RPMI8226 (cell line): ENCODE measurements at places on chromosomes 2 and 18.

- no peak for DNase-seq
Observed at GRCh38 chr2:10289891-10290290, 12.8 kb upstream of the HPCAL1 start.

- no peak for DNase-seq
Observed at GRCh38 chr2:21822505-21822904, 698.7 kb downstream of the TDRD15 start.

DNA sequence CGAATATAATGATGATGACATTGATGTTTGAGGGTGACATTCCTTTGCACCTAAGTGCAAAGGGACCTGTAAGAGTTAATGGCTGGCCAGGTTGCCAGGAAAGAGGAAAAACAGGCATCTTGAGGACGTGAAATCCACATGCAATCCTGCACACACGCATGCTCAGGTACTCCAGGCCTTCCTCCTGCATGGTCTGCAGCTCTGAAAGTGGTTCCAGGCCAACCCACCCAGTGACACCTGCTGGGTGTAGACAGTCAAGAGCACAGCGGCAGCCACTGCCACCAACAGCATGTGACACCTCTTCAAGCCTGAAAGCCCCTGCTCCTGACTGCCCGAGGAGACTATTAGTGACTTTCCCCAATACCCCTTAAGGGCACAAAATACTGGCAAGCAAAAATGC, 101.6 kb downstream of the PIEZO2 start:
- DNase-seq: no peak

DNA sequence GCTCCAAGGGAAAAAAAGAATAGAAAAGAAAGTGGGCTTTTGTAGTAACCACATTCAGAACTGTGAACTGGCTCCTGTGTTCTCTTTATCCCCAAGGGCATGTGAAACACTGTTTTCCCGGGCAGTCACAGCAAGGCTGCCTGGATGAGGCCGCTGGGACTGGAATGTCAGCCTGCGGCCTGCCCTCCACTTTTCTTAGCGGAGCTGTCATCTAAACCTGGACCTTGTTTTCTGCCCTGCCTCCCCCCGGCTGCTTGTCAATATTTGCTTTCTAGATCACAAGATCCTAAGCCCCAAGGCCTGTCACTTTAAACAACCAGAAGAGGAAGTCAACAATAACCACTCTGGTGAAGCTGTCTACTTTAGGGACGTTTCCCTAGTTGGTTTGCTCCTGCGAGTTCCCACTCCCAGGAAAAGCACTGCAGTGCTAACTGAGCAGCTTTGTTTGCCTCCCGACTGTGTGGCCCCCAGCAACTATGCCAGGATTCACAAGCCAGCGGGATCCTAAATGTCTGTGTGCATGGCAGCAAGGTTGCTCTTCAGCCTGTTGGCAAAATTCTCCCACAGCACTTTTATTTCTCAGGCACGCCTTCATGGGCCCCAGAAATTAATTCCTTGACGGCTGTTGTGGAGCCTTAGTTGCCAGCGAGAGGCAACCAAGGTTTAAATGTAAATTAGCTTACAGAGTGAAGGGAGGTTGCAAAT, 30.6 kb downstream of the SOWAHC start:
- no peak for DNase-seq

GRCh38 chr18:48946329-48946835, 4.4 kb downstream of the SMAD7 start:
- DNase-seq: peak; percentile 27

GRCh38 chr2:100748673-100749072, 71.3 kb upstream of the NPAS2 start:
- no peak for DNase-seq

DNA sequence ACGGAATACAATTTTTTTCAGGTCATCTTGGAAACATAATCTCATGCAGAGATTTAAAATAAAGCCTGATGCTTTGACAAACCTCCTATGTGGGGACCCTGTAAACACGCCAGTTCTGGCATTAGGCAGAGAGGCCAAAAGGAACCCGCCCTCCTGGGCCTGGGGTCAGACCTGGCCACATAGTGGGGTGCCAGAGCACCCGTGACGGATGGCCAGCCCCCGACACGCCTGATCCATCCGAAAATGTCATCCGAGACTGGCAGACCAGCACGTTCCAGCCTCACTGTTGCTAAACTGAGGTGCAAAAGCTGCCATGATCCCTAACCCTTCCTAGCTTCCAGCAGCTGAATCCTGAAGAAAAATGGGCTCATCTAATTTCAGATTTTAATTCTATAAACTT, 222.6 kb upstream of the SALL3 start:
- no peak for DNase-seq

DNA sequence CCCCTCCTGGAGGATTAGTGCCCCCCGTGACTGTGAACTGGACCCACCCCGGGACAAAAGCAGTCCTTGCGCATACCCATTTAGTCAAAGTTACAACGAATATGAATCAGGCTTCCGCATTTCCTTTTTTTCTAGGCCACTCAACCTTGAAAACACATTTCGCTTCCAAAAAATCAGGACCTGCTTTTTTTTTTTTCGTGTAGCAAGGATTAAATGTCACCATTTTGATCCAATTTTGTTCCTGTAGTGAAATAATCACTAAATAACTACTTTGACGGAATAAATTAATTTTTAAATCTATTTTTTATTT, 464 bp upstream of the FTCDNL1 start:
- DNase-seq: no peak

DNA sequence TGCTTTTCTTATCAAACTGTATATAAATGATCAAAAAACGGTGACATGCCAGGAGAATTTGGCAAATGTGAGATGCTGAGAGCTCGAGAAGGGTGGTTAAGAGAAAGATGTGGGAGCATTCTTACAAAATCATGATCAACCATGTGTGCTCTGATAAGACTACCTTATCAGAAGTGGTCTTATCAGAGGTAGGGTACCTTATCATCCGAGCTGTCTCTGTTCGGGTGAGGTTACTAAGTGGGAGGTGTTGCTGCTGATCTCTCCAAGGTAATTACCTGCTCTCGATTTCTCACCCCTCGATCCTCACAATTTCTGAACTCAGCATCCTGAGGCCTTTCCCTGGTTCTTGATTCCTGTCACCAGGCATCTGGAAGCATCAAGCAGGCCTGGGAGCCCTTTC, 813.0 kb upstream of the ID2 start:
- DNase-seq: no peak

DNA sequence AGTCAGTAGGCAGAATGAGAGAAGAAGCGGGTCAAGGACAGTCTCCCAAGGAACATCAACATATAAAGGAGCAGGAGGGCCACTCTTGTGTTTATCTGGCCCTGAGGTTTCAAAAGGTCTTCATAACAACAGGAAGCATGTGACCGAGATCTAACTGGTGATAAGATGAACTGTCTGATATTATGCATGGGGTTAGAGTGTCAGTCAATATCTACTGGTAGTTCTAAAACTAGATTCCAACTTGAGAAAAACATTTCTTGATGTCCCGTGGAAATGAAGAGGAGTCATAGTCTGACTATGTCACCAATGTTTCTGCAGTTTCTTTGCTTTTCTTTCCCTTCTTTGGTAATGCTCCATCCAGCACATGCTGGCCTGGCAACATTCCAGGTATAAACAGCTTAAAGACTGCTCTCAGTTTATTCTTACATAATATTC, 77.5 kb upstream of the ITPRID2 start:
- no peak for DNase-seq

- no peak for DNase-seq
Observed at GRCh38 chr2:233402346-233402745, 48.1 kb downstream of the DGKD start.

- no peak for DNase-seq
Observed at GRCh38 chr18:74204526-74205152, 56.3 kb downstream of the TIMM21 start.

- DNase-seq: no peak
Observed at GRCh38 chr2:196219671-196220070, 48.3 kb upstream of the STK17B start.

DNA sequence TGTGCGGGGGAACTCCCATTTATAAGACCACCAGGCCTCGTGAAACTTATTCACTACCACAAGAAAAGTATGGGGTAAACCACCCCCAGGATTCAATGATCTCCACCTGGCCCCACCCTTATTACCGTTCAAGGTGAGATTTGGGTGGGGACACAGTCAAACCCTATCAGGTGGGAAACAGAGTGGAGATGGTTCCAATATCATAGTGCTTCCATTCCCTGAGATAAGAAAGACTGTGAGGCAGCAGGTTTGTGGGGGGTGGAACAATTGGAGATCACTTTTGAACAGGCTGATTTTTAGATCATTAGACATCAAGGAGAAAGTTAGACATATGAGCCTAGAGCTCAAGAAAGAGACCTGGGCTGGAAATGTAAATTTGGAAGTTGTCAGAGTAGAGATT, 39.3 kb downstream of the GKN2 start:
- no peak for DNase-seq

GRCh38 chr18:58541789-58542425, 87.0 kb downstream of the ALPK2 start:
- DNase-seq: peak; percentile 90

- no peak for DNase-seq
Observed at GRCh38 chr2:12637754-12638153, 79.0 kb upstream of the TRIB2 start.

- DNase-seq: no peak
Observed at GRCh38 chr18:12291690-12292089, 16.4 kb upstream of the TUBB6 start.

DNA sequence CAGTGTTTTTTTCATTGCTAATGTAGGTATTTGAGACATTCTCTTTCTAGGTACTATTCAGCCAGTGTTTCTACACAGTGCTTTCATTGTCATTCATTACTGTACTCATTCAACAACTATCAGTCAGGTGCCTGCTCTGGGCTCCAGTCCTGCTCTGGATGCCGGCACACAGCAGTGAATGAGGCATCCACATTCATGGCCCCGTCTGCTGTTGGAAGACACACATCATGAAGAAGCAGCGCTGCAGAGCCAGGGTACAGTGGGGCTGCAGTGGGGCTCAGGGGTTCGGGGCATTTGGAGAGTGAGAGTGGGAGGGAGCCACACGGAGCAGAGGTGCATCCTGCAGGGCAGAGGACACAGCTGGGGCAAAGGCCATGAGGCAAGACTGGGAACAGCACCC, 737.2 kb upstream of the RAB6C start:
- no peak for DNase-seq

DNA sequence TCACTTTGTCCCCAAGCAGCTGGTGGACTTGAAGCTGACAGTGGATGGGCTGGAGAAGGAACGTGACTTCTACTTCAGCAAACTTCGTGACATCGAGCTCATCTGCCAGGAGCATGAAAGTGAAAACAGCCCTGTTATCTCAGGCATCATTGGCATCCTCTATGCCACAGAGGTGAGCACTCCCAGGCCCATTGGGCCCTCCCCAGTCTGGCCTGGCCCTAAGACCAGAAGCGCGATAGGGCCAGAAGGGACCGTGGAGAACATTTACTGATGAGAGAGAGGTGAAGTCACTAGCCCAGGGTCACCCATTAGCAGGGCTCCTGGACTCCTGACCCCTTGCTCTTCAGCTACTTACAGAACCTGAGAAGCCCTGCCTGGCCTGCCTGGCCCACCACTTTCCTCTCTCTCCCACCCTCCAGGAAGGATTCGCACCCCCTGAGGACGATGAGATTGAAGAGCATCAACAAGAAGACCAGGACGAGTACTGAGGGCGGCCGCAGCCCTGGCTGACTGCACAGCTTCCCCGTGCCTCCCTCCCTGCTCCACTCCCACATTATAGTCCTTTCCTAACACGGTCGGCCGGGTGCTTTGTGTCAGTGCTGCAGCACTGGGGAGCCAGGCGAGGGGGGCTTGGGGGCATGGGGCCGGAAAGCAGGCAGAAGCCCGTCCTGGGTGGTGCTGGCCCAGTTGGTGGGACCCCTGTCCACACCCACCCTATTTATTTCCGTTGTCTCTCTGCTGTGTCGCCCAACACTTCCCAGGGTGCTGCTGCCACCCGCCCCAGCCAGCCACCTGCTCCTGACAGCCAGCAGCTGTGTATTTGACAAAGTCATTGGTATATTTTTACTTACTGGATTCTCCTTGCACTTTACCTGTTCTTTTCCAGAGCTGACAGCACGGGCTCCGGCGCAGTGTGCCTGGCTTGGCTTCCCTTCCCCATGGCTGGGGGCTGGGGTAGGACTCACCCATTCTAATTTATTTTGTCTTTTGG, 6.6 kb upstream of the TMEM214 start:
- DNase-seq: no peak

- DNase-seq: no peak
Observed at GRCh38 chr18:44123743-44124142, 556.9 kb upstream of the SETBP1 start.
